Fibroblast of lung (primary cell): ENCODE measurements at places on chromosomes 4 and X. TPM values are rescaled to one million over a fixed set of nuclear protein-coding genes. Genes with fewer than 3 reads are reported as not detected.

- DNase-seq = peak; percentile 69
Observed at GRCh38 chr4:21885241-21885640, 63.3 kb downstream of the KCNIP4 start.

GRCh38 chrX:12269484-12269883 is 131.2 kb downstream of the FRMPD4 start:
- DNase-seq = no peak

DNA sequence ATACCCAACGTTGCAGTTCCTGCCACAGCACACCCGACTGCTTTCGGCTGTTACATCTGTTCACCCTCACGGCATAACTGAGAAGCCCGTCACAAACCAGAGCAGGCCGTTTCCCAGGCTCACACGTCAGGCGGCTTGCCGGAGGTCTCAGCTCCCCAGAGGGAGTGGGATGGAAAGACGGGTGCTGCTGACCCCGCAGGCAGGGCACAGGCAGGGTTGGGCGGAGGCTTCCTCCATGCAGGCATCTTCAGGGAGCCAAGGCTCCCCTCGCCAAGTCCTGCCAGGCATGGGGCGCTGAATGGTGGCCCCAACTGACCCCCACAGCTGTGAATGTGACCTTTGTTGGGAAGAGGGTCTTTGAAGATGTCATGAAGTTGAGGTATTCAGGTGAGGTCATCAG is 57.5 kb downstream of the ACOX3 start:
- DNase-seq = no peak

- DNase-seq = no peak
Observed at GRCh38 chr4:115927382-115927781, 814.0 kb upstream of the NDST4 start.

GRCh38 chrX:26581091-26581490 is 365.1 kb downstream of the MAGEB5 start:
- peak; percentile 14 for DNase-seq

GRCh38 chrX:51421972-51422597 is 74.3 kb downstream of the NUDT11 start:
- no peak for DNase-seq

Gene CCKAR
- total RNA-seq = under 0.01 and 0.83 TPM in 2 replicates
